ENCODE measurements at places on chromosomes 13 and 19. TPM values are rescaled to one million over a fixed set of nuclear protein-coding genes. Genes with fewer than 3 reads are reported as not detected.

LRRC4B gene
- 2.7 TPM for total RNA-seq

SYNGR4 gene
- not detected for total RNA-seq

ZNF560 gene
- total RNA-seq: not detected

CILP2 gene
- total RNA-seq: not detected

ANKLE1 gene
- 0.54 TPM for total RNA-seq

- no peak for DNase-seq
These were observed 749 bp upstream of the PAN3 start for GRCh38 chr13:28137596-28137995.

GRCh38 chr19:7272856-7273578 is 21.2 kb downstream of the INSR start:
- no peak for DNase-seq

- DNase-seq: no peak
These were observed 106.3 kb upstream of the SERTM1 start for GRCh38 chr13:36567485-36567884.

GRCh38 chr19:1267477-1268225 is 1.5 kb upstream of the CIRBP start:
- DNase-seq: peak; percentile 80

- DNase-seq: no peak
These were observed 41.1 kb downstream of the PIBF1 start for GRCh38 chr13:72823081-72823480.

DNA sequence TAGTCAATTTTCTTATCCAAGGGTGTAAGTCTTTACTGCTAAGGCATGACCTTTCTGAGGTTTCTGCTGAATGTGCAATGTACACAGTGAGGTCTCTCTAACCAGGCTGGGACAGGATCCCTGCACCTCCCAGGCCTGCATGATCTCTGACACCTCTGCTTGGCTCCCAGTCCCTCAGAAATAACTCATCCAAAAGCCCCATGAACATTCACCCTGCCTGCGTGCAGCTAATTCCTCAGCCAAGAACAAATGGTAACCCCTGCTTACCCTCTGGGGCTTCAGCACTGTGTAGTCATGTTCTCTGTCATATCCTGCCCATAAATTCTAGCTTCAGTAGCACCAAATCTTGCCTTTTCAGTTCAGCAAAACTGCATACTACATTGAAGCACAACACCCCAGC is 1146.3 kb upstream of the MIR17HG start:
- DNase-seq: no peak

- no peak for DNase-seq
These were observed 70.6 kb downstream of the FGF9 start for GRCh38 chr13:21741396-21741979.

GRCh38 chr19:55304279-55304978 is 20.6 kb downstream of the BRSK1 start:
- no peak for DNase-seq

GRCh38 chr19:3338541-3339181 is 27.7 kb upstream of the NFIC start:
- DNase-seq: peak; percentile 77

DNA sequence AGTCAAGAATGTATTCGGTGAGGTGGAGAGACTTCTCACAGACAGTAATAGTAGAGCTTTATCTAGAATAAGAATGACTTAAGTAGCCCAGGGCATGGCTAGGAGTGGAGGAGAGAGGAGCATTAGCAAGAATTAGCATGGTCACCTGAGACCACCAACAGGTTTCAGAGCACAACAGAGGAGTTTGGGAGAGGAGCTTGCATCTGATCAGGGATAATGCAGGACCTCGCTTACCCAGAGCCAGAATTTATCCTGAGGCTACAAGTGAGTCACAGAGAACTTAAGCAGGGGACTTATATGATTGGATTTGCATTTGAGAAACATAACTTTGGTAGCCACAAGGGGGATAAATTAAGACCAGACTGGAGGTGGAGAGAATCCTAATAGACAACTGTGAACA is 102.1 kb upstream of the FNDC3A start:
- DNase-seq: no peak

DNA sequence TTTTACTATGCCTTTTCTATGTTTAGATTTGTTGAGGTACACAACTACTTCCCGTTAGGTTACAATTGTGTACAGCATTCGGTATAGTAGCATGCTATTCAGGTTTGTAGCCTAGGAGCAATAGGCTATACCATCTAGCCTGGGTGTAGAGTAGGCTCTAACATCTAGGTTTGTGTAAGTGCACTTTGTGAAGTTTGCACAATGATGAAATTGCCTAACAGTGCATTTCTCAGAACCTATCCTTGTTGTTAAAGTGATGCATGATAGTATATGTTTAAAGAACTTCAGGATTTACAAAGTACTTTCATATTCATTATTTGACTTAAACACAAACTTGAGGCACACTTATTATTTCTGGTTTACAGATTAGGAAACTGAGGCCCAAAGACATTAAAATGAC is 11.5 kb upstream of the SERPINE3 start:
- DNase-seq: no peak

DNA sequence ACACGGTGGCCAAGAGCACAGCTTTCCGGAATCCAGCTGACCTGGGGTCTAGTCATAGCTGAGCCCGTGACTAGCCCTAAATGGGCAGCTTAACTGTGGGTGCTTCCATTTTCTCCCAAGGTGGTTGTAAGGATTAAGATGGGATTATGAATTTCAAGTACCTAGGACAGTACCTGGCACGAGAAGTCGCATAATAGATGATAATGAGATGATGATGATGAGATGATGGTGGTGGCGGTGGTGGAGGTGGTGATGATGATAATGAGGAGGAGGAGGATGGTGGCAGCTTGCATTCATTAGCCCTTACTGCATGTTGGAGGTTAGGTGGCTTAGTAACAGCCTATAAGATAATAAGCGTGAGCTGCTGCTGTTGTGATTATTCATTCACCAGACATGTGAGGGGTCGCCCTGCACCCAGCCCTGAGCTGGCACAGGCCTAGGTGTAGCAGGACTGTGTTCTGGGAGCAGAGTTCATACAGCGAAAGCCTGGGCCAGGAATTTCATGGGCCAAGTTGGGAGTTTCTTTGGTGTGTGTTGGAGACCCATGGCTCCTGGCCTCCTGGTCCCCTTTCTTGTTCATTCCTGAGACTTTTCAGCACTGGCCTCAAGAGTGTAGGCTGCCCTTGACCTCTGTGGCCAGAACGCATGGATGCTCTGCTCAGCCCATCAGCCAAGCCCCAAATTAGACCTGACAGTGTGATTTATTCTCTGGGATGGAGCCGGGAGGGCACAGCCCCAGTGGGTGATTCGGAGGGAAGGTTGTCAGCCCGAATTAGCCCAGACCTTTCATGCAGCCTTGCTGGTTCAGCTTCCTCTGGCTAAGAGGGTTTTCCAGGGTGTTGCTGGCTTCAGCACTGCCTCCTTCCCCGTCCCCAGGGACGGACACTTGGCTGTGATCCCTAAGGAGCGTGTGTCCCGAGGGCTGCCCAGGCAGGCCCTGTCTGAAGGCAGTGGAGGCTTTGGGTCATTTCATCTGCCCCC is 128.8 kb downstream of the SIPA1L3 start:
- no peak for DNase-seq

GRCh38 chr19:41296433-41296871 is 13.5 kb upstream of the CCDC97 start:
- DNase-seq: no peak

GRCh38 chr19:29476528-29476927 is 49.3 kb upstream of the VSTM2B start:
- DNase-seq: no peak

DNA sequence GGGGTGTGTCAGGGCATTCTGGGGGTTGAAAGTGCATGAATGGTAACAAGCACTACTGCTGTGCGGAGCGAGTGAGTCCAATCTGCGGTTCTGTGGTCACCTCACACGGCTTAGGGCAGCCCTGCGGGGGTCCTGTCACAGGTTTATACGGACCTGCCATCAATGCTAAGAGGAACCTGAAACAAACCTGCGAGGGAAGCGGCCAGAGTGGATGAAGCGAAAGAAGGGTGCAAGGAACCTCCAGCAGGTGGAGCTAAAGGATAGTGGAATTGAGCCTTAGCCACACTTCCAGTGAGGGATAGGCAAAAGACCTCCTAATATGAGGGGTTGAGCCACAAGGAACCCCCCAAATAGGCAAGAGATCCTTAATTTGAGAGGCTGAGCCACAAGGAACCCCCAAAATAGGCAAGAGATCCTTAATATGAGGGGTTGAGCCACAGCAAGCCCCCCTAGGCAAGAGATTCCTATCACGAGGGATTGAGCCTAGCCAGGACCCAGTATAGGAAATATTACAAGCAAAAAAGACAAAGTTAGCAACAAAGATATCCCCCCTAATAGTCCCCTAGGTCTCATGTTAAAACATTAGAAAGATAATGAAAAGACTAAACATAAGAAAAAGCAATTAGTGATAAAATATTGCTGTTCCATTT is 6.3 kb upstream of the ZNF69 start:
- DNase-seq: no peak

- DNase-seq: no peak
These were observed 1.2 kb upstream of the FAM83E start for GRCh38 chr19:48616041-48616436.

- no peak for DNase-seq
These were observed 144.9 kb downstream of the KLF12 start for GRCh38 chr13:73989244-73989843.

GRCh38 chr13:98653463-98653985 is 76.6 kb upstream of the STK24 start:
- peak; percentile 90 for DNase-seq

DNA sequence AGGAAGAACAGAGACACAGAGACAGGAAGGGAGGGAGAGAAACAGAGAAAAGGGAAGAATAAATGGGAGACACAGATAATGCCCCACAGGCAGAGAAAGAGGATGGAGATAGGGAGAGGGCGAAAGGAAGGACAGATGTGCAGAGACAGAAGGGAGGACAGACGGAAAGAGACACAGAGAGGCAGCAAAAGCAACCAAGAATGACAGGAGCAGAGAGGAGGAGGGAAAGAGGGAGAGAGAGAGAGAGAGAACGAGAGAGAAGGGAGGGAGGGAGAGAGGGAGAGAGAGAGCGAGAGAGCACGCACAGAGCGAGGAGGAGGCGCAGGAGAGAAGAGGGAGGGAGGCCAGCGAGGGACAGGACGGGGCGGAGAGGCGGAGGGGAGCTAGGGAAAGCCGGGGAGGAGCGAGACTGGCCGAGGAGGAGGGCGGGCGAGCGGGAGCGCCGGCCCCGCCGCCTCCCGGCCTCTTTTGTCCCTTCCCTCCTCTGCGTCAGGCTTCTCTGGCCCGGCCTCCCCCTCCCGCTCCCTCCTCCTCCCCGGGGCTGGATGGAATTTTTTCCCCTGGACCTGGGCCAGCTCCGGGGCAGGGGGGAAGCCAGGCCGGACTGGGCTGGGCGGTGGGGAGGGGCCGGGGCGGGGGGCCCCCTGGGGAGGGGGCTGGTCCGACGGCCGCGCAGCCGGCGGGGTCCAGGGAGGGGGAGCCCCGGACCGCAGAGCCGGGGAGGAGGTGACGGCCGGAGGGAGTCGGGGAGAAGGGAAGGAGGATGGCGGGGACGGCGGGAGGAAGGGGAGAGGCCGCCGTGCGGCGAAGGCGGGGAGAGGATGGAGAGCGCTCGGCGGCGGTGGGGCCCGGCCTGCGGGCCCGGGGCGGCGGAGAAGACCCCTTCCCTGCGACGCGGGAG is 4.2 kb upstream of the SPACA6 start:
- peak; percentile 97 for DNase-seq

DNA sequence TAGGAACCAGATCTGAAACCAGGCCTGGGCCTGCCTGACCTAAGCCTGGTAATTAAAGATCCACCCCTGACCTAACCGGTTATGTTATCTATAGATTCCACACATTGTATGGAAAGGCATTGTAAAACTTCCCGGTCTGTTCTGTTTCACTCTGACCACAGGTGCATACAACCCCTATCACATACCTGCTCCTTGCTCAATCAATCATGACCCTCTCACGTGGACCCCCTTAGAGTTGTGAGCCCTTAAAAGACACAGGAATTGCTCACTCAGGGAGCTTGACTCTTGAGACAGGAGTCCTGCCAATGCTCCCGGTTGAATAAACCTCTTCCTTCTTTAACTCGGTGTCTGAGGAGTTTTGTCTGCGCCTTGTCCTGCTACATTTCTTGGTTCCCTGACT is 27.3 kb upstream of the ZNF562 start:
- DNase-seq: no peak

DNA sequence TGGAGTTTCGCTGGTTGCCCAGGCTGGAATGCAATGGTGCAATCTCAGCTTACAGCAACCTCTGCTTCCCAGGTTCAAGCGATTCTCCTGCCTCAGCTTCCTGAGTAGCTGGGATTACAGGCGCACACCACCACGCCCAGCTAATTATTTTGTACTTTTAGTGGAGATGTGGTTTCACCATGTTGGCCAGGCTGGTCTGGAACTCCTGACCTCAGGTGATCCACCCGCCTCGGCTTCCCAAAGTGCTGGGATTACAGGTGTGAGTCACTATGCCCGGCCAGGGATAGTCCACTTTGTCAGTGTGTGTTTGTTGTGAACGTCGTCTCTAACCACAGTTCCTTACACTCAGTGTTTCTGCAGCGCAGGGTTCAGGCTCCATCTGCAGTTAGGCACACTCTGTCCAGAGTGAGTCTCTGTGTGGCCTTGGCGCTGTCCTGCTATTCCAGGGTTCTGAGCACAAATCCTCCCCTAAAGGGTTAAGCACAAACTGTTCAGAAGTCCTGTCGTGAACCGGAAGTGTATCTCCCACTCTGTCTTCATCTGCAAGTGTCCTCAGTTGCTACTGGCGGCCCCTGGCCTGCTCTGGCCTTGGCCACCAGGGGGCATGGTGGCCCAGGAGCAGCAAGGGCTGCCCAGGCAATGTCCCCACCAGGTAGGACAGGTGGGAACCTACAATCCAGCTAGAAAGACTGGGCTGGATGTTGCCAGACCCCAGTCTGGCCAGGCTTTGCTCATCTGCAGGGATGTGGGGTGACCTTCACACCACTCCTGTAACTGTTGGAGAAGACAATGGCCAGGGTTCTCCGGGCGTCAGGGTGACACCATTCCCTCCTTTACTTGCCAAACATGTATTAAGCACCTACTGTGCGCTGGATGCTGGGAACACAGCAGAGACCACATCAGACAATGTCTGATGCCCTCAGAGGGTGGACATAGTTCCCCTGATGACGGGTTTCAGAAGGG is 38.8 kb upstream of the GATAD2A start:
- no peak for DNase-seq

GRCh38 chr13:102128216-102128810 is 273.5 kb downstream of the FGF14 start:
- DNase-seq: no peak

DNA sequence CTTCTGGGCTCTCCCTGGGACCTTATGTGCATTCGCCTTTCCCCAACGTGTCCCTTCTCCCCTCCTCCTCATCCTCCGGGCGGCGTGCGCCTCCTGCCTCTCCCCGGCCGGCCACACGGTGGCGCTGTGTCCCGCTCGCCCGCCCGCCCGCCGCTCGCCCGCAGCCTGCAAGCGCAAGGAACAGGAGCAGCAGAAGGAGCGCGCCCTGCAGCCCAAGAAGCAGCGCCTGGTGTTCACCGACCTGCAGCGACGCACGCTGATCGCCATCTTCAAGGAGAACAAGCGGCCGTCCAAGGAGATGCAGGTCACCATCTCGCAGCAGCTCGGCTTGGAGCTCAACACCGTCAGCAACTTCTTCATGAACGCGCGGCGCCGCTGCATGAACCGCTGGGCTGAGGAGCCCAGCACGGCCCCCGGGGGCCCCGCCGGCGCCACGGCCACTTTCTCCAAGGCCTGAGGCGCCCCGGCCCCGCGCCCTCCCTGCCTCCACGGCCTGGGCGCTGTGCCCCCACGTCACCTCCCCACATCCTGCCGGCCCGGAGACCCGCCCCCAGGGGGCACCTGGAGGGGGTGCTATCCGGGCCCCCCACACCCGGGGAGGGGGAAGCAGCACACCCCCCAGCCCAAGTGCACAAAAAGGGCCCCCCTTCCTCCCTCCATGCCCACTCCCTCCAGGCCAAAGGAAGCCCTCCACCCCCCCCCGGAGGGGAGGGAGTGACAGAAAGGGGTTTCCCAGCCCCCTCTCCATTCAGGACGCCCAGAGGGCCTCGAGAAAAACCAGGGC is 21.9 kb downstream of the ONECUT3 start:
- DNase-seq: no peak
